ENCODE measurements at places on chromosomes 11 and 22. TPM values are rescaled to one million over a fixed set of nuclear protein-coding genes. Genes with fewer than 3 reads are reported as not detected.
A peak's percentile ranks its signal among the peaks of the same experiment; 100 is the strongest.

DNA sequence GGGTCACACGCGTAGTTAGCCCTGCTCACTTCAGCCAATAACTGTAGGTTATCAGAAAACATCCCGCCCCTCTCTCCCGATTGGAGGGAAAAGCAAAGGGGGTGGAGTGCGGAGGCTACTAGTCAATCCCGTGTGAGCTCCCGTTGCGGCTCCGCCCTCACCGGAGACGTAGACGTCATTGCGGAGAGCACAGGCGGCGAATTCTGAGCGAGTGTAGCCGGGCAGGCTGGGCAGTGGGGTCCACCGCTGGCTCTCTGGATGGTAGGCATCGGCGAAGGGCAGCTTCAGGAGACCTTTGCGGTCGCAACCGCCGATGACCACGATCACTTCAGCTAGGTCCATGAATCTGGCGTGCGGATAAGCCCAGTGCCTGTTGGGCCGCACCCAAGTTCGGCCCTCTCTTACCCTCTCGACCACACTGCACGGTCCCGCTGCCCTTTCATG lies 4.7 kb downstream of the KLHL35 start:
- DNase-seq = peak; percentile 46

GRCh38 chr11:3659595-3660515 lies 11.3 kb downstream of the CHRNA10 start:
- no peak for DNase-seq

- DNase-seq = no peak
Measured at GRCh38 chr11:4932751-4933150, 8.6 kb upstream of the OR51G1 start.

GRCh38 chr11:86800076-86800959 lies at the start of gene PRSS23:
Gene PRSS23, plus strand, starts transcription at chr11:86800542. Its CDS starts 7,102 bp downstream, at chr11:86807644.
- peak; percentile 30 for DNase-seq

DNA sequence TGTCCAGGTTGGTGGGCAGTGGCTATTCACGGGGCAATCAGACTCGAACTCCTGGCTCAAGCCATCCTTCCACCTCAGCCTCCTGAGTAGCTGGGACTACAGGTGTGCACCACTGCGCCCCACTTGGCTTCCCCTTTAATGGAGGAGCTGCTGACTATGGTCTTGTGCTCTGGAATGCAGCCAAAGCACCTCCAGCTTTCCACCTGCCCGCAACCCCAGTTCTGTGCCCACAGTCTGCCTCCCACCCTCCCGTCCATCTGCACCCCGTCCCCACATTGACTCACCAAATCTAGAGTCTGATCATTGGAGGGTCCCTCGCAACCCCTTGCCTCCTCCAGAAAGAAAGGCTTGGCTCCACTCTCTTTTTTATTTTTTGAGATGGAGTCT lies 41.0 kb downstream of the KCNJ4 start:
- no peak for DNase-seq

- DNase-seq = no peak
Measured at GRCh38 chr22:48531761-48532435, 1295.8 kb downstream of the BRD1 start.

DNA sequence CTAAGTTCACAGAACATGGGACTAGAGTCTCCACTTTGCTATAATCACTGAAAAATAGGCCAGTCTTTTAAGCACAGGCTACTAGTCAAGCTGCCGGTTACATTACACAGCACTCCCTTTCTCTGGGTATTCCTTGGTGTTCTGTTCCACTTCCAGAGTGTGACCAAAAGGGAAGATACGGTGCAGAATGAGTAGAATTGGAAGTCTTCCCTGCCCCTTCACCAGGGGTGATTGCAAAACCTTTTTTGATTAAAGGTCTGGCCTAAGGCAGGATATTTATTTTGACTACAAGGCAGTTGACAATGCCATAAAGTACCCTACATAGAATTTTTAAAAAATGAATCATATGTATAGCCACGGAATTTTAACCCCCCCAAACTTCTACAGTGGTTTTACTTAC lies 59.6 kb upstream of the ADORA2A start:
- no peak for DNase-seq

GRCh38 chr11:34650528-34650927 lies 29.6 kb downstream of the EHF start:
- peak; percentile 19 for DNase-seq

DNA sequence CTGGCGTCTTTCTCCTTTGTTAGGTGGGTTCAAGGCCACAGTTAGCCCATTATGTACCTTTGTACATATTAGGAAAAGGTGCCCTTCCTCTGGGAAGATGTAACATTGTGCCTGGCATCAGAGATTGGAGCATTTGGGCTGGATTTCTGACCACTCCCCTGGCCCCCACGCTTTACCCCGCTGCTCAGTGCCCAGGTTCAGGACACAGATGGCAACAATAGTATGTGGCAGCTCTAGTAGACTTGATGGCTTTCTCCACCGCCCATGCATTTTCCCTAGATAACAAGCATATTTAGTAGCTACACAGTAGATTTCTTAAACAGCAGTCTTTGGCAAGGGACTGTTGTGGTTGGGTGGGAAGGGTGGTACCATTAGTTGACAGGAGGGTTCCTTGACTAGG lies 53.1 kb downstream of the YAP1 start:
- DNase-seq = no peak

GRCh38 chr11:112822478-112823274 lies 138.5 kb upstream of the NCAM1 start:
- no peak for DNase-seq

DNA sequence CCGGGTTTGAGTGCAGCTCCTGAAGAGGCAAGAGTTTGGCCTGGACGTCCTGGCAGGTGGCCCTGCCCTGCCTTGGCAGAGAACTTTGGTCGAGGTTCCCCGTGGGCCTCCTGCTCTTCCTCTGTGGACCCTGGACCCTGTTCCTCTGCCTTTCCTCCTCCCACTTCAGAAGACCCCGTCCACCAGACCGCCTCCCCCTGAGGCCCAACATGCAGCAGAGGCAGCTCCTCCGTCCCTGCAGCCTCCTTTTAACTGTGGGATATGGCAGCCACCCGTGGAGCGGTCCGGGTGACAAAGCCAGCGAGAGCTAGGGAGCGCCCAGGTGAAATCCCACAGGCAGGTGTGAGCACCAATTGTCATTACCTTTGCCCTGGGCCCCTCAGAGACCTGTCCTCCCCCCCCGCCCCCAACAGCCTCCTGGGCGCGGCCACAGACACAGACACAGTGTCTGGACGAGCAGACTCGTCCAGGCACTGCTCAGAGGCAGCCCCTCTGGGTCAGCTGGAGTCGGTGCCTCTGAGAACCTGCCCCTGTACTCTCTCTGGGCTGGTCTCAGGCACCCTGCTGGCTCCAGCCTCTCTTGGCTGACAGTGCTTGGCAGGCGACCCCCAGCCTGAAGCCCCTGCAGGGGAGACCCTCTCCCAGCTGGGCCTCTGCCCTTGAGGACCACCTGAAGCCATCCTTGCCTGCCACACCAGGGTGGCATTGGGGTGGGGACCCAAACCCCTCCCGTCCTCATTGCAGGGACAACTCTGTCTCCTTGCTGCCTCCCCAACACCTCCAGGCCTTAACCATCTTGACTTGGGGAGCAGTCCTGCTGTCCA lies 4.1 kb upstream of the PTDSS2 start:
- DNase-seq = no peak

DNA sequence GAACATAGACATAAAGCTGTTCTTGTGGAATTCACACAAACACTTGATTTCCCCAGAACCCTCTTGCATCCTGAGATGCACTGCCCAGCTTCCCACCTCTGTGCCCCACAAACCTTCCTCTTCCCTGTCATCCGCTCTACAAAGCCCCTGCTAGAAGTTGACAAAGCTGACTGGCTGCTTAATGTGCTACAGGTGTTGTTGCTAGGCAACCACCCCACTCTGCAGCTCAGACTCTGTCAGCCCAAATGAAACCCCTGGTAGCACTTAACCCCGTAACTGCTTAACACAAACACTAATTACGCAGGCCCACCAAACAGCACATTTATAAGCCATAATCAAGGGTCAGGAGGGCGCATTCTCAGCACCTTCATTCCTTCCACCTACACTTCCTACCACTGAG lies 172.0 kb upstream of the CADM1 start:
- no peak for DNase-seq

OR51I1 gene
- polyA plus RNA-seq = not detected

Data from thymus (tissue), 14 donors.